ENCODE measurements at places on chromosomes 12 and 14.

- no peak for DNase-seq
Measured at GRCh38 chr14:54209511-54210250, 187.1 kb upstream of the CDKN3 start.

- DNase-seq = peak; percentile 25
Measured at GRCh38 chr14:58353516-58354299, 42.0 kb upstream of the TOMM20L start.

DNA sequence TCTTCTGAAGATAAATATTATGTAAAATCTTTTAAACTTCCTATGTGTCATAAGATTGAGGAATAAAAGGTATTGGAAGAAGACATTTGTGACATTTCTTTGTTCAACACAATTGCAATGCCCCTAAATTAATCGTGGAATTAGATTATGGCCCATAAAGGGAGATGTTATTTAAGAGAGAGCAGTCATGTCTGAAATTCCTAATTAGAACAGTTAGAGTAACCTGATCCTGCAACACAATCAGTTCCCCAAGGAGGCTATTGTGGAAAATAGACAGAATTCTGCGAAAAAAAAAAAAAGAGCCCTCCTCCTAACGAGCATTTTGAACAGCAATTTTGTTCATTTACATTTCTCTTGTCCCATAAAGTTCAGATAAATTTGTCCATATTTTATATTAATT, 339.5 kb downstream of the PAWR start:
- DNase-seq = no peak

DNA sequence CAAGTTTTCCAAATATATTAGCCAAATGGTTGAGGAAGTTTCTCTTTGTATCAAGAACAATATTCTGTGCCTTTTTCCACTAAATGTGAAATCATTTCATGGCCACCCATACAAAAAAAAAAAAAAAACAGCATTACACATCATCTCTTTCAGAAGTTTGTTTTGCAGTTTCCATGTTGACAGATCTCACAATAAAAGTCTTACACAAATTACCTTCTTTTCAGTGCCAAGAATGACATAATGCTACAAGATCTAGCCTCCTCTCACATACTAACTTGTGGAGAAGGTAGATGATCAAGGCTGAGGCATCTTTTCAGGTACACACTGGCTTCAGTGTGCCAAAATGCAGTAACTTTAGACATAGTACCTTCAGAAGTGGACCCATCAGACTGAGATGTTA, 35.3 kb downstream of the PRKD1 start:
- no peak for DNase-seq

GRCh38 chr12:9636851-9637206, 29.1 kb upstream of the KLRB1 start:
- no peak for DNase-seq

GRCh38 chr14:64209444-64210131, 84.6 kb downstream of the ESR2 start:
- DNase-seq = no peak
